ENCODE measurements at places on chromosomes 7 and 10.

DNA sequence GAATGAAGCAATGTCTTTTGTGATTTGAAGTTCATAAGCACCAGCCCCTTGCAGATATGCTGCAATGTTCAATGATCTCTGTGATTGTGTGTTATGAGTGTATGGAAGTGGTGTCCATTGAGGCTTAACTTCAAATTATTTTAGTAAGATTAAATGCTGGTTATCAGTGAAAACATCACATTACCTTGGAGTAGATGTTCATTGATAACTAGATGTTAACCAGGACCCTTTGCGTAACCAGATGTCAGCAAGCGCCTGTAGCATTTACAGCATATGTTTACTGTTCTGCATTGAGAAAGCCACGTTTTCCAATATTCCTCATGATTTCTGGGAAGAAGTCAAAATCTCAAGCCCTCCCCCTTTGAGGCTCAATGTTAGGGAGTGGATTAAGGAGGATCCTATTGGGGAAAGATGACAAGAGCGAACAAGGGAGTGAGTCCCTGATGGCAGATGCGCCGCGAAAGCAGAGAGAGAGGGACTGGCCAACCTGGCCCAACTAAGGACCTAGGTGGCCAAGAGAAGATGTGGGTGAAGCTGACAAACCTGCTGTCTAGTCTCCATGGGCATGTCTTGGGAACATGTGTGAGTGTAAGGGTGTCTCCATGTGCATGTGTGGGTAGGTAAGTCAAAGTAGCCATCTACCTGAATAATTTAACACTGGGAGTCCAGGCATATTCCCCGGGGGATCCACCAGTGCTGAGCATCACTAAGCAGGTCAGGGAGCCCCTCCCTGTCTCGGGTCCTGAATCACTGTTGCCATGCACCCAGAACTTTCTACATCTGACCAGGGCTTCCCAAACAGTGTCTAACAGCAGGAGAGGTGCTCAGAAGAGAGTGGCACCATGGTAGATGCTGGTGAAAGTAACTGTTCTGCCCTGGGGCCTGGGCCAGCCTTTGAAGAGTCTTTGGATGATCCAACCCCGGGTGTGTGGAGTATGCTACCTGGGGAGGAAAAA is 141.6 kb upstream of the GDF10 start:
- DNase-seq = no peak

GRCh38 chr7:136868496-136869000 is at the start of gene CHRM2:
Gene CHRM2, plus strand, starts transcription at chr7:136868652. Its CDS starts 146,214 bp downstream, at chr7:137014866.
- no peak for DNase-seq

DNA sequence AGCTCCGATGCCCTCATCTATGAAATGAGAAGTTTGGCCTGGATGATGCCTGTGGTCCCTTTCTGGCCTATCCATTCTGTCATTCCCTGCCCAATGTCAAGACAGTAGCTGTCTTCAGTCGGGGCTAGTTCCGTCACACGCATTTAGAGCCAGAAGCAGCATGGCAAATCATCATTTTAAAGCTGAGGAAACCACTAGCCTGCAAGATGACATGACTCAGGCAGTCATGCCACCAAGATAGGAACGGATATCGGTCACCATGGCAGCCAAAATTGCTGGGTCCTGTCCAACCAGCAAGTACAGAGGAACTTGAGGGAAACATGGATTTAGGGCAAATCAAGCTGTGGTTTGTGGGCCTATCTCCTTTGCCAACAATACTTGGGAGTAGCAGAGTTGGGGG is 64.5 kb upstream of the MRLN start:
- no peak for DNase-seq

DNA sequence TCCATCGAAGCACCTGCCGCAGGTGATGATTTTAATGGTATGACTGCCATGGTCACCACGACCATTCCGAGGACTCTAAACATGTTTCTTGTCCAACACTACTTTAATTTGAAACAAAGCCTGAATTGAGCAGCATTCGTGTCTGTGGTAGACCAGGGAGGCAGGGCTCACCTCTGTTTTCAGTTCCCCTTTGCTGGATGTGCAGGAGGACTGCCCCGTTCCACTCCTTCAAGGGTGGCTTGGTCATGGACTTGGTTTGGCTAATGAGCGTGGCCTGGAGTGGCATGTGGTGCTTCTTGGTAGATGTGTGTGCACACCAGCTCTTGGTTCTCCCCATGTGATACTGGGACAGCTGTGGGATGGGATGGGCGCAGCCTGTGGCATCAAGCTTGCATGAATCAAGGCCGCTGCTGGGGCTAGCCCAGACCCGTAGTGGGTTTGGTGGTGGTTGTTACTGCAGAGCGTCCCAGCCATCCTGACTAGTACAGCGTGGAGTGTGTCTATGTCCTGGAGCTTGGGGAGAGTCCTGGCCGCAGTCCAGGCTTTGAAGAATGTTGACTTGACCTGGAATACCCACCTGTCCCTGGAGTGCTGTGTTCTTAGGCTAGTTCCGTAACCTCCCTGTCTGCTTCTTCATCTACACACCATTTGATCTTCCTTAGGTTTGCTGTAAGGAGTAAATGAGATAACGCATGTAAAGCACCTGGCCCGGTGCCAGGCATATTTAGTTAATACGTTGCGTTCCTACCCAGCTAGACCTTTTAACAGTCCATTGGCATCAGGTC is 34.8 kb downstream of the MGMT start:
- DNase-seq = no peak

DNA sequence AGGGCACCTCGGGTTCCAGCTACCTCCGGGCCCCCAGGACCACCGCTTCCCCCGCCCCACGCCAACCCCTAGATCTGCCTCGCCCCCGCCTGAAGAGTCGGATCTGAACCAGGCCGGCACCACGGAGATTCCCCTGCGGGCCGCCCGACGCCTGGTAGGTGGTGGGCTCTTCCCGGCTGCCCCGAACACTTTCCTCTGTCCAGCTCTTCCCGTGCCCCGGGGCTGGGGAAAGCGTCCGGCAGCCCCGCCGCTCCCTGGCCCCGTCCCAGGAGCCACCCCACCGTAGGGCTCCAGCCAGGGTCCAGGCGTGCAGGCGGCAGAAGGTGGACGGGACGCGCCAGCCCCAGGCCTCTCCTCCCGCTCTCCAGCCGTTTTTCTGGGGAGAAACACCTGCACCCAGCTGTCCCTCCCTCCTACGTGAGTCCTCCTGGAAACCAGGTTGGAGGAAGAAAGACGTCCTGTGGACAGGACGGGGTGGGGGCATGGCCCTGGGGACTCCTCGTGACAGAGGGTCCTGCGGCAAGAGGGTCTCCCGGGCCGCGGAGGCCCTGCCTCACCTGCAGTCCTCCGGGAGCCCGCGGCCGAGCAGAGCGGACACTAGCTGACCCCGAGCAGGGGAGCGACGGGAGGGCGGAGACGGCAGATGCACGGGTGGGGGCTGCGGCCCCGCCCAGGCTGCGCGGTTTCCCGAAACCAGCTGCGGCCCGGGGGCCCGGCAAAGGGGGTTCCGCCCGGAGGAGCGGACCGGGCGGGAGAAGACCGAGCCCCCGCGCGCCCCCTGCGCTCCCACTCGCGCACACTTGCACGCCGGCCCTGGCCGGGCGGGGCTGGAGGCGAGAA is at the start of gene TMEM176B:
TMEM176B (minus strand) TSS at position 624 of the 840 bp plus-strand sequence. CDS start 3,795 bp downstream, outside the sequence.
- DNase-seq = no peak

GRCh38 chr7:33193308-33193864 is 64.0 kb downstream of the BBS9 start:
- DNase-seq = no peak

DNA sequence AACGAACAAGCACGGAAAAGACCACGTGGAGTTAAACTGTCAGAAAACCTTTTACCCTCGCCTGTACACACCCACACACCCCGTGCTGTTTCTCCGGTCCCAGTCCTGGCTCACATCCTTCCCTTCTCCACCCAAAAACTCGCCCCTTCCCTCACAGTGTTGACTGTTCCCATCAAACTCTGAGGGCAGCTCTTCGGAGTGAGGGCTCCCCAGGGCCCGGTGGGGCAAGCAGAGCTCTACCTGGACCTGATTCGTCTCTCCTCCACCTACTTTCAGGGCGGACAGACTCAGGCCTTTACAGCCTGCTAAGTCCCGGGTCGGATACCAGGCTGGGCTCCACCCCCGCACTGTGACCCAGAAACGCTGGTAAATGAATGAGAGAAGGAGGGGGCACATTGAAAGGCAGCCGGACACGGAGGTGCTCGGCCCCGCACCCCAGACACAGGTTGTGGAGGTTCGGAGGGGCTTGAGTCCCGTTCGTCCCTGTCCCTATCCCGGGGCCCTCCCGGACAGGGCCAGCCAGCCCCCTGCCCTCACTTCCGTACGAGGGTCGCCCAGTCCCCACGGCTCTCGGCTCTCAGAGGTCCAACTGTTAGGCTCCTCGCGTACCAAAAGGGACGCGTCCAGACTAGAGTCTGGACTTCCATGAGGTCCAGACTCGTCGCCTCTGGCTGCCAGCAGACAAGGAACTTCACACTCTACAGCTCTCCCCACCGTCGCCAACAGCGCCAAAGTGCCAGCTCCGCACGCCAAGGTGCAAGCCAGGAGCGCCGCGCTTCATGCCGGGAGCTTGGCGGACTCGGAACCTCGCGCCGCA is 31.7 kb upstream of the ASL start:
- no peak for DNase-seq

GRCh38 chr10:11146402-11147171 is 128.9 kb downstream of the CELF2 start:
- DNase-seq = no peak

- DNase-seq = no peak
Measured at GRCh38 chr7:1669954-1670893, at the start of gene ELFN1. Gene ELFN1, plus strand, starts transcription at chr7:1670277. Its CDS starts 74,320 bp downstream, at chr7:1744597.

- no peak for DNase-seq
Measured at GRCh38 chr10:77163670-77164348, 473.8 kb downstream of the KCNMA1 start.

Measured in stimulated activated CD8-positive, alpha-beta memory T cell treated with anti-CD3 and anti-CD28 coated beads, Interleukin-4, amount 100 ng/mL, for 1 hour (primary cell).